ENCODE measurements at places on chromosomes 12 and 14.

DNA sequence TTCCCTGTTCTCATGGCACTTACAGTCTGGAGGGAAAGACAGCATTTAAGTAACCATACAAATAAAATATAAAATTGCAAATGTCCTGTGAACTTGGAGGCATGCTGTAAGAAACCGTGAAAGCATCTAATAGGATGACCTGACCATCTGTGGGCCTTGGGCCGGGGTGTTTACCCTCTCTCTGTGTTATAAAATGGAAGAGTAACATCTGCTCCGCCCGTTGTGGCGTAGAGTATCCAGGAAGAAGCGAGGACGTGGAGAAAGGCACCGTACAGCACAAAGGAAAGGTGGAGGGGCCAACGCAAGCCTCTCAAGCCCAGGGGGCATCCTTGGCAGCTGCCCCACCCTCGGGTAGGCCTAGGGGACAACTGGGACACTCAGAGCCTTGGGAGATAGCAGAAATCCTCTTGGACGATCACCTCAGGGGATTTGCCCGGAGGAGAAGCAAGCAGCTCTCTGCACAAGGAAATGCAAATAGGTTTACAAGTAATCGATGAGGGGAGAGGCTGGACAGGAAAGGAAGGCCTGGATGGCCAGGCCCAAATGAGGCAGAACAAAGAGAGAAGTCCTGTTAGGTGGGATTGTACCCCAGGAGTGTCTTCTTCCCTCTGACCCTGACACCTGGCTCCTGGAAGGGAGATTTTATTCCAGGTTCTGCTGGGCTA lies 26.2 kb downstream of the VSX2 start:
- DNase-seq, result no peak

DNA sequence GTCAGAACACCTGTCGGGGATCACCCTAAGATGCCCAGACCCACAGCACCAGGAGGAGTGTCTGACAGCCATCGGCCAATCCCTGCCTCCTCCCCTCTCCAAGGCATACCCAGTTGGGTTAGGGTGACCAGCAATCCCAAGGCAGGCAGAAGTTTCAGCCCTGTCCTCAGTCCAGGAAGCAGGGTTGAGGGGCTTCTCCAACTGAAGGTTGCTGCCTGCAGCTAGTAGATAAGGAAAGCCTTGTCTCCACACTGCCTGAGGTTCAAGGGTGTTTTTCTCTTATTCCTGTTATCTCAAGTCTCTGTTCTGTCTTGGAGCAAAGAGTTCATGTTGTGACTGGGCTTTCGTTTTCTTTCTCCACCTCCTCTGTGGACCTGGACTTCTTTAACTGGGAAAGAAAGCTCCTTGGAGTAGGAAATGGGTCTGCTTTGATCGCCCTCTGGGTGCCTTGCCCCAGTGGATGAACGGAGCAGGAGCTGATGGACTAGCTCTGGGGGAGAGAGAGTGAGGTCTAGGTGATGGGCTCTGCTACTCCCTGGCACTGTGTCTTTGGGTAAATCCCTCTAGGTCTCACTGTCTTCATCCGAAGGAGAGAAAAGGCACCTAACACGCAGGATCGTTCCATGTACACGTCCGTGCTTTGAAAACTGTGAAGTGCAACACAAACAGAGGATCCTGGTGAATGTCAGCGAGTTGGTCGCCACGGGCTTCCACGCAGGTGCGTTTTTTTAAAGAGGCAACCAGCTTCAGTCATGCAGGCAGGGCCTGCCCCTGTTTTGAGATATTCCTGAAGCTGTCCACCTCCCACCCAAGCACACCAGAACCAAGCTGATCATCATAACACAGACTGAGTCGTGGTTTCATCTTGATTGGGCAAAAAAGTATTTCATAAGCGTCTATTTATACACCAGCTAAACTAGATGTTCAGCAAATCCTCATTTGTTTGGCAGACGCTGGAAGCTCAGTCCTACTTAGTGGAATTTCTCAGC lies 52.5 kb upstream of the FOXN3 start:
- DNase-seq, result no peak

- no peak for DNase-seq
Observed at GRCh38 chr12:68835333-68835908, 27.4 kb downstream of the MDM2 start.

GRCh38 chr14:31097081-31097480 lies 70.9 kb upstream of the STRN3 start:
- DNase-seq, result no peak

- DNase-seq, result no peak
Observed at GRCh38 chr12:7190268-7191055, 976 bp downstream of the PEX5 start.

- no peak for DNase-seq
Observed at GRCh38 chr14:31341280-31341679, 79.1 kb downstream of the HEATR5A start.

GRCh38 chr12:46153268-46153872 lies 115.5 kb downstream of the SLC38A1 start:
- DNase-seq, result no peak

DNA sequence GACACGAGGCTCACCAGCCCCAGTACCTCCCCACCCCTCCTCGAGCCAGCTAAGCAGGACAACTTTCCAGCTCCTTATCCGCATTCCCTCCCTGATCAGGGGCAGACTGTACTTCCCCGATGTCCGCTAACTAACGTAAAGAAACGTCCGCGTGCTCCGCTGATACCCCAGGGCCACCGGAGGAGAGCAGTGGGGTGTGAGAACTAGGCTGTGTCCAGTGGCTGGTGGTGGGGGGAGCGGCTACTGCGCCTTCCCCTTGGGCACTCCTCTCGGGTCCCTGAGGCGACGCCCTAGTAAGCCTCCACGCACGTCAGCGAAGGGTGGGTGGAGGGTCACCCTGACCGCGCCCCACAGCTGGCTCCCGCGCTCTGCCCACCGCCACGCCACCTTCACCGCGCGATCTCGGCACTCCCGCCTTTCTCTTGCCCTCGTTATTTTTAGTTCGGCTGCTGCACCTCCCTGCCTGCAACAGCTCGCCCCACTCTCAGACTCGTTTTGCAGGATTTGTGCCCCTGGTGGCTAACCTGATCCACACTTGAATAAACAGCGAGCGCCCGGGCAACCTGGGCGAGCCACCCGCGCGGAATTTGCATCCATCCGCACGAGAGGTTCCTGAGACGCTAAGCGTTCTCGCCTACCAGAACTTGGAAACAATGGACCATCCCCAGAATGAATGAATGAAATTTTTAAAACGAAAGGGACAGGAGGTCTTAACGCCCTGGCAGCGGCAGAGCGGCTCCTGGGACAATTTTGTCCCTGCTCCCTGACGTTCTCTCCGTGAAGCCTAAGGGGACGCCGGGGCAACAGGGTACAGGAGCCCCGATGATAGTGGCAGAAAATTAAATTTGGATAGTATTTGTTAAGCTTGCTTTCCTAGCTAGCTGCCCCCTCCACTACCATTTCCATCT lies 6.9 kb upstream of the BMP4 start:
- no peak for DNase-seq

DNA sequence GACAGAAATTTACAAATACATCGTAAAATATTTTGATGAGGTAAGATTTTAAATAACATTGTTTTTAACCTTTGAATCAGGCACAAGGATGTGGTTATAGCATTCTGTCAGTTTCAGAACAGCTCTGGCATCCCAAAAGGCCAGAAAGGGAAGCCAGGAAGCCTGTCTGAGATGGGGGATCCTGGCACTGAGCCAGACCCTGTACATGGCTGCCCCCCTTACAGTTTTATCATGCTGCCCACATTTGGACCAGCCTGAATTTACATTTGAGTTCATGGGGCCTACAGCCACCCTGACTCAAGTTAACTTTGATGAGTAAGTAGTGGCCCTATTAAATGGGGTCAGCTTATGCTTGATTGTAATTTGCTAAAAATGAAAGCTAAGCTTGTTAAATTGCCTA lies 155.6 kb downstream of the PLXNC1 start:
- DNase-seq, result no peak

GRCh38 chr12:84955298-84955697 lies 42.7 kb upstream of the SLC6A15 start:
- no peak for DNase-seq

GRCh38 chr12:29088611-29089219 lies 60.4 kb upstream of the FAR2 start:
- DNase-seq, result peak; percentile 9

DNA sequence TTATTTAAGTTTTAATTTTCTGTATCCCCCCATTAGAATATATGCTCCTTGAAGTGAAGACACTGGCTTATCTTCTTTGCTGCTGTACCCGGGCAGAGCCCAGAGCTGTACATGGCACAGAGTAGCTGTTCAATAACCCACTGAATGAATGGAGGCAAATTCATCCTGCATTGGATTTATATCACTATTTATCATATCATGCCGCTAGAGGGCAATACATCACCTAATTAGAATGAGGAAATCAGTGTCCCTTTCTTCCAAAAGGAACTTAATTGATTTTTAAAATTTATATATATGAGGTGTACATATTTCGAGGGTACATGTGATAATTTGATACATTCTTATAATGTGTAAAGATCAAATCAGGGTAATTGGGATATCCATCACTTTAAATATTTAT lies 89.2 kb upstream of the TMEM260 start:
- peak; percentile 4 for DNase-seq

- DNase-seq, result no peak
Observed at GRCh38 chr14:35248476-35248788, 43.8 kb upstream of the PSMA6 start.

DNA sequence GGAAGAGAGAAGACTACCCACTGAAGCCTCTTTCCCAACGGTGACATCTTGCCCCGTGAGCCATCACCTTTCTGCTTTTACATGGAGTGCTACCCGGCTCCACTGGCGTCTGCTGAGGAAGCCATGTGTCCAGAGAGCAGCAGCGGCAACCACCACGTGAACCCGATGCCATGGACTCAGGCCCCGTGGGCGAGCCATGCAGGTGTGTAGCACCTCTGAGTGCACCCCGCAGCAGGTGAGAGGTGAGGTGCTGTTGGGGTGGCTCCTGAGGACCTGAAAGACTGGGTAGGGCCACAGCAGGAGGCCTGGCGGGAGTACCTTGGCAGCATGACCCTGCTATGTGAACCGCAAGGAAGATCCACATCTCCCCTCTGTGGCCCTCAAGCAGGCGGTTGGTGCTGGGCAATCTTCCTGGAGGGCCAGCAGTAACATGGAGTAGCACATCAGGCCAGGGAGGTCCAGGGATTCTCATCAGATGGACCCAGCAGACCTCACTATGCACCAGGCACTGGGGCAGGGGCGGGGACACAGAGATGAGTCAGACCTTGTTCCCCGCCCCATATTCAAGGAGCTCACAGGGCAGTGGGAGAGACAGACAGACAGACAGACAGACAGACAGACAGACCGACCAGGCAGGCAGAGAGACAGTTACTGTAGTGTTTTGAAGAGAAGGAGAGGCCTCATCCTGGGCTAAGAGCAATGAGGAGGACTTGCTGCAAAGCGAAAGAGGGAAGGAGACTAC lies 129.6 kb downstream of the PAPOLA start:
- no peak for DNase-seq

- no peak for DNase-seq
Observed at GRCh38 chr12:15180325-15180724, 40.9 kb downstream of the RERG start.

- DNase-seq, result no peak
Observed at GRCh38 chr14:96285667-96286066, 29.7 kb downstream of the BDKRB1 start.

- peak; percentile 86 for DNase-seq
Observed at GRCh38 chr12:116525418-116526001, 33.7 kb upstream of the MAP1LC3B2 start.

DNA sequence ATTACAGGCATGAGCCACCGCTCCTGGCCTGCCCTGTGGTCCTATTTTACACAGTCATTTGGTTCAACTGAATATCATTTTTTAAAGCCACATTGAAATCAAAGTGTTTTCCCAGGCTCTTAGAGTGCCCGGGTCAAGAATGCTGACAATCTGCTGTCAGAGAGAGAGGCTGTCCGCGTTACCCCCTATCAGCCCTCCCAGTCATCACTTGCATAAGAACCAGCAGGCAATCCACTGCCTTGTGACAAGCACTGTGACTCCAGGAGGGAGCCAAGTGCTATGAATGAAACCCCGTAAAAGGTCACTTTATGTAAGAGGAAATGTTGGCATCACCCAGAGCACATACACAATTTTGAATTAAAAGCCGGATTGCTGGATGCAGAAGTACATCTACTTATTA lies 13.5 kb downstream of the PHLDA1 start:
- peak; percentile 71 for DNase-seq

GRCh38 chr12:123033392-123034021 lies 53.0 kb downstream of the ARL6IP4 start:
- no peak for DNase-seq

- DNase-seq, result no peak
Observed at GRCh38 chr12:13307143-13307816, 110.8 kb downstream of the EMP1 start.

DNA sequence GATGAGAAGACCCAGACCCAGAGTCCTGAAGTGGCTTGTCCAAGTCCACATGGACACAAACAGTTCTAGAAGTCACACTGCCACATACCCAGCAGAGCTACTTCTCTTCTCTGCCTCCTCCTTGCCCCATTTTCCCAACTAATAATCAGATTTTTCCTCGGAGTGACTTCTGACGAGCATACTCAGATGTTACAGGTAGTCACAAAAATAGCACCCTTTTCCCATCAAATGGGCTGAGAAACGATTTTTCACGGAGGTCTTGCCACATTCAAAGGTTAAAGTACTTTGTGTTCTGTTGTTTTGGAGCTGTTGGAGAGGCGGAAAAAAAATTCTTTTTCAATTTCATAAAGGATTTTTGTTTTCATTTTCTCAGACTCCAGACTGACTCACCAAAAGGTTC lies 232.9 kb downstream of the ZFP36L1 start:
- DNase-seq, result no peak

- no peak for DNase-seq
Observed at GRCh38 chr14:23284654-23285529, 1.0 kb downstream of the HOMEZ start.

DNA sequence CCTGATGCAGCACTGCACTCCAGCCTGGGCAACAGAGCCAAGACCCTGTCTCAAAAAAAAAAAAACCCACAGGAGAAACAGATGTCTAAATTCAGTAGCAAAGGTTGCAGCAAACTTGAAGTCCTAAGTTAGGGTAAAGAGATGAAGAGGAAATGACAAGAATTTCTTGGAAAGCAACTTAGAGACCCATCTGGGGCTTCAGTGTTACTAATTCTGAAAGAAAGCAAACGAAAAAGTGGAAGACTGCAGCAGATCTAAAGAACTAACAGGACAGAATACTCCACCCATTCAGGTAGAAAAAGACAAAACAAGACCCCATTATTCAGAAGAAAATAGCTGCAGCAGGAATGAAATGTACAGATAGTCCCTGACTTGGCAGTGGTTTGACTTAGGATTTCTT lies 31.9 kb downstream of the RESF1 start:
- no peak for DNase-seq

DNA sequence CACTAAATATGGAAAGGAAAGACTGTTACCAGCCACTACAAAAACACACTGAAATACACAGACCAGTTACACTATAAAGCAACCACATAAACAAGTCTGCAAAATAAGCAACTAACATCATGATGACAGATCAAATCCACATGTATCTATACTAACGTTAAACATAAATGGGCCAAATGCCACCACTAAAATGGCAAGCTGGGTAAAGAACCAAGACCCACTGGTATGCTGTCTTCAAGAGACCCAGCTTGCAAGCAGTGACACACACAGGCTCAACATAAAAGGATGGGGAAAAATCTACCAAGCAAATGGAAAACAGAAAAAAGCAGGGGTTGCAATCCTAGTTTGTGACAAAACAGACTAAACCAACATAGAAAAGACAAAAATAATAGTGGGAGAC lies 260.9 kb upstream of the SSTR1 start:
- DNase-seq, result no peak

- no peak for DNase-seq
Observed at GRCh38 chr12:15756822-15757221, 32.4 kb downstream of the EPS8 start.

GRCh38 chr12:1851151-1851701 lies 30.9 kb downstream of the LRTM2 start:
- DNase-seq, result no peak

- no peak for DNase-seq
Observed at GRCh38 chr12:105231396-105231795, 4.6 kb downstream of the APPL2 start.
